ENCODE measurements at places on chromosomes 5 and 9. TPM values are rescaled to one million over a fixed set of nuclear protein-coding genes. Genes with fewer than 3 reads are reported as not detected.

The TLE4 gene
- total RNA-seq, result 65.2 TPM

The SCAI gene
- 50.5 TPM for total RNA-seq

The CLINT1 gene
- total RNA-seq, result 56.3 TPM

The IL3 gene
- total RNA-seq, result not detected

The PPIC gene
- 2.9 TPM for total RNA-seq

The PCBD2 gene
- 4.5 TPM for total RNA-seq
